ENCODE measurements at places on chromosomes 16 and 17.

DNA sequence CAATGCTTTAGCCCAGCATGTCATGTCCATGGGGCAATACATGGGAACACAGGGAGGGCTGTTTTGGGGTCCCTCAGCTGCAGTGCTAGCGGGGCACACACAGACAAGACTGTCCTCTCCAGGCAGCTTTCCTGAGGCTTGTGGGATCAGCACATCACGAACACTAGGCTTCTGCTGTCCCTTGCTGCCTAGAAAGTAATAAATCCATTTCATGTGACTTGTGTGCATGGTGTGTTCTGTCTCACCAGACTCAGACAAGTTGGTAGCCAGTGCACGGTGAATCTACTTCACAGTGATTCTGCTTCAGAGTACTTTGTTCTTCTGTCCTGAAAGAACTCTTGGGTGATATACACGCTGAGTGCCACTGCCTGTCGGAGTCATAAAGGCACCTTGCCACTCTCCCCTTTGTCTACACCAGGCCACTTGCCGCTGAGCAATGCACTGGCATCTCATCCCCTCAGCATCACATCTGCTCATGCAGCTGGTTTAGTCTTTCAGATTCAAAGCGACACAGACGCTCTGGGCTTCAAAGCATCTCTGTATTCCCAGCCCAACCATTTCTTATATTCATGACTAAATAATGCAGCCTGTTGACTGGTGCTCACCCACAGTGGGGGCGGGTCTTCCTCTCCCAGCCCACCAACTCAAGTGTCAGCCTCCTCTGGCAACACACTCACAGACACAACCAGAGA, 95.2 kb upstream of the COX10 start:
- DNase-seq = peak; percentile 35

- DNase-seq = no peak
Measured at GRCh38 chr17:57319806-57320205, 63.5 kb downstream of the MSI2 start.

DNA sequence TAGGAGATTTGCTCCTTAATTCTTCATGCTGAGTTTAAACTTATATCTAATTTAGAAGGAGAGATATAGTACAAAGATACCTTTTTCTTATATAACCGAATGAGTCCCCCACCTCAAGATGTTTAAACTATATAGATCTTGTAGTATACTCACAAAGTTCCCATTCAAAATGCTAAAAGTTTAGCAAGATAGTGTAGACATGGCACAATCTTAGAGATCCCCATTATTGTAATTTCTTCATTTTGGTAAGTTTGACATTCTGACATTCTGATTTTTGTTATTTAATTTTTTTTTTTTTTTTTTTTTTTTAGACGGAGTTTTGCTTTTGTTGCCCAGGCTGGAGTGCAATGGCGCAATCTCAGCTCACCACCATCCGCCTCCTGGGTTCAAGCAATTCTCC, 22.8 kb downstream of the SNTB2 start:
- no peak for DNase-seq

GRCh38 chr17:34852614-34853013, 108.6 kb downstream of the CCT6B start:
- no peak for DNase-seq

- no peak for DNase-seq
Measured at GRCh38 chr16:85072076-85072860, 40.0 kb downstream of the CIBAR2 start.

GRCh38 chr17:55745258-55745657, 5.6 kb upstream of the PCTP start:
- DNase-seq = no peak

GRCh38 chr16:22424161-22424937, 49.9 kb upstream of the CDR2 start:
- DNase-seq = peak; percentile 47

- DNase-seq = no peak
Measured at GRCh38 chr16:3878610-3879009, 1.9 kb downstream of the CREBBP start.

DNA sequence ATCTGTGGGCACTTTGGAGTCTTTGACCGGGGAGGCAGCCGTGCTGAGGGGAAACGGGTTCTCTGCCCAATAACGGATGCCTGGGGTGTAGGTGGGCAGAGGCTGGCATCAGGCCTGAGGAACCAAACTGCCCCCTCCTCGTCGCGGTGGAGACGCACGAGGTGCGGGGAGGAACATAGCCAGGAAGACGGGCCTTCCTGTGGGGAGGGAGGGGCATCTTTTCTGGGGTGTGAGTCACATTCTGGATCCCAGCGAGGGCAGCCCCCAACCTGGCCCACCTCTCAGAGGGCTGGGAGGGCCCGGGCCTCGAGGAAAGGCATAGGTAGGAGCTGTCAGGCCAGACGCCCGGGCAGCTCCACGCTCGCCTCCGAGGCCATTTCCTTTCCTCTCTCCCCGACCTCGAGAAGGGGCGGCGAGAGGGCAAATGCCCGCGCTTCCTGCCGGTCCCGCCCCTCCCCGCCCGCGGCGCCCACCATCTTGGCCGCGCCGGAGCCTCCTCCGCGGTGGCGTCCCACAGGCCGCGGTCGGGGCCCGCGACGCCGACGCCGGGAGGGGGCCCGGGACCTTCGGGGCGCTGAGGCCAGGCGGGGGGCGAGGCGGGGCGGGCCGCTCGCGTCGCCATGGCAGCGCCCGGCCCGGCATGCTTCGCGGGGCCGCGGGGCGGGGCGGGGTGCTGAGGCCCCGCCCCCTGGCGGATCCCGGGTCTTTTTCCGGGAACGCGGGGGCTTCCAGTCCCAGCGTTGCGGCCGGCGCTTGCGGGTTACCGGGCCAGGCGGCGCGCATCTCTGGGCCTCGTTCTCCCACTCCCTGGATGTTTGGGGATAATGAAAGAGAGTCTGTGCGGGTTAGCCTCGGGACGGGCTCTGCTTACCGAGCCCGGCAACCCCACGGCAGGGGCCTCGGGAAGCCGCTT, 13.2 kb downstream of the RAI1 start:
- peak; percentile 74 for DNase-seq

DNA sequence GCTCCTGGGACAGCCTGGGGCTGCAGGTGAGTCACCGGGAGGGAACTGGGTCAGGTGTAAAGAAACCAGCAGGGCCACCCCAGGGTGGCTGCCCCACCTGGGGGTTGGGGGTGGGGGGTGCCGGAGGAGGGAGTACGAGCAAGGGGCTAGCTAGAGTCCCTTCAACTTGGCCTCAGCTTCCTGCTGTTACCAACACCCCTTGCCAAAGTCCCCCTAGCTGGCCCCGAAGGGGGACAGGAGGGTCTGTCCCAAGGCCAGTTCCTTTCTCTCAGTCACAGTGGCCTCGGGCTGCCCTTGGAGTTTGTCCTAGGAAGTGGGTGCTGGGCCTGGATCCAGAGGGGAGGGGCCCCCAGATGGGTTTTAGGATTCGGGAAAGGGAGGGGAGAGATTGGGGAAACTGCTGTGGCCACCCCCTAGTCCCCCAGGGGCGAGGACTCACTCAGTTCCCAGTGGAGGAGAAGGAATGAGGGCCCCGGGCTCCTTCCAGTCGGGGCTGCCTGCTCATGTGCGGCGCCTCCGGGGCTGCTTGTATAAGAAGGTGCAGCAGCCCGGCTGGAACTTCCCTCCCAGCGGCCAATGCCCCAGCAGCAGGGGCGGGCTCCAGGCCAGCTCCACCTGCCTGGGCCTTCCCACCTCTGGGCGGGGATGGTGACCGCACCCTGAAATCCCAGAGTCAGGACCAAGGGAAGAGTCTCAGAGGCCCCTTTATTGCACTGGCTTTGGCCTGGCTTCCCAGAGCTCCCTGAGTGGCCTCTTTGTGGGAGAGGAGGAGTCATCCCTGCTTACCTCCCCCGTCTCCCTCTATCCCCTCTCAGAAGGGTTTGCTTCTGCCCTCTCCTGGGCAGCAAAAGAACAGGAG, 7.3 kb downstream of the ARHGAP27 start:
- DNase-seq = peak; percentile 22

DNA sequence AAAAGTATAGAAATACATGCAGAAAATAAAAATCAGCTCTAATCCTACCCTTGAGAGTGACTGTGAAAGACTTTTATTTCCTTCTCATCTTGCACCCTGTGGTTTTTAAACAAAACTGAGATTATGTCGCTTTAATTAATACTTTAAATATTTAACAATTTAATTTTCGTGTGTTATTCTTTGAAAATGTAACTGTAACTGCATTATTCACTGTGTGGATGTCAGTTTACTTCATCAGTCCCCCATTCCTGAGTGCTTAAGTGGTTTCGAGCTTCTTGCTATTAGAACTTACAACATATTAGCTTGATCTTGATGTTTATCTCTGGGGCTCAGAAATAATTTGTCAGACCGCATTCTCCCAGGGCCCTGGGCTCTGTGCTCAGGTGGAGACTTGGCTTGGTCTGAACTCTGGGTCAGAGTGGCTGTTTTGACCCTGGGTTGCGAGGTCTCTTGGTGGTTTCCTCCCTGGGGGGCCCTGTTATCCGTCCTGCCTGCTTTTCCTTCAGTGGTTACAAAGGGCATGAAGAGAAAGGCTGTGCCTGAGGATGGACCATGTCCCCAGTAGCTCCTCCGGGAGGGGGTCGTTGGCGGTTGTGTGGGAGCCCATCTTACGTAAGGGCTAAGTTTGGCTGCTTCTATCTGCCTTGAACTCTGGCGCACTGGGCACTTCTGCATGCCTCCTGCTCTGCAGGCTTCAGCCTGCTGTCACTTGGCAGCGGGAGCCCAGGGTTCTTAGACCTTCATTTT, 25.7 kb downstream of the AKAP1 start:
- DNase-seq = no peak

GRCh38 chr17:57875290-57876022, 25.6 kb upstream of the MRPS23 start:
- peak; percentile 83 for DNase-seq

DNA sequence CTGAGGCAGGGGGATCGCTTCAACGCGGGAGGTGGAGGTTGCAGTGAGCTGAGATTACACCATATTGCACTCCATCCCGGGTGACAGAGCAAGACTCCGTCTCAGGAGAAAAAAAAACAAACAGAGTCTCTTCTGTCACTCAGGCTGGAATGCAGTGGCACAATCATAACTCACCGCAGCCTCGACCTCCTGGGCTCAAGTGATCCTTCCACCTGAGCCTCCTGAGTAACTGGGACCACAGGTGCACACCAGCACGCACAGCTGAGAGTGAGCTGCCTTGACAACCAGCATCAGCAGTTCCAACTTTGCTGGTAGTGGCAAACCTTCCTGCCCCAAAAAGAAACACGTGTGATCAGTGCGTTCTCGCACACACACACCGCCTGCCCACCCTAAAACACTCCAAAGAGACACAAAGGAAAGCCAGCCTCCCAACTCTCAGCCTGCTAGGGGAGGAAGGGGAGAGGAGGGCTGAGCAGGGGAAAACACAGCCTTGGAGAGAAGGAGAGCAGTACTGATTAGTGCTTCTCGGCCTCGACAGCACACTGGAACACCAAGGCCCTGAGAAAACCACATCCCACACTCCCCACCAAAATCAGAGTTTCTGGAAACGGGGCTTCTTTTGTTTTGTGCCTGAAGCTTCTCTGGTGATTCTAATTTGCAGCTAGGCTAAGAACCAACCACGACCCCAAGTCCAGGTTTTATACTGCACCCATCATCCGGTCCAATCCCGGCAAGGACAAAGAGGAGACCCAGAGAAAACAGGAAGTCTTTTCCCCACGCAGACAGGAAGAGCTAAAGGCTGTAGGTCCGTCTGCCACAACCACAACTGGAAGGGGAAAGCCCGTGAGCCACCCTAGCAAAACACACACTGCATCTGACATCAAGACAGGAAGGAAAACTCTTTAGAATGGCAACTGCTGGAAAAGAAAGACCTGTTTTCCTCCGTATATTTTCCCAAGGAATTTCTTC, 28.8 kb downstream of the ZCCHC14 start:
- DNase-seq = peak; percentile 52

GRCh38 chr16:67933805-67934204, 2.1 kb upstream of the CTRL start:
- no peak for DNase-seq

GRCh38 chr17:6496640-6497441, 52.6 kb downstream of the PIMREG start:
- DNase-seq = peak; percentile 5

DNA sequence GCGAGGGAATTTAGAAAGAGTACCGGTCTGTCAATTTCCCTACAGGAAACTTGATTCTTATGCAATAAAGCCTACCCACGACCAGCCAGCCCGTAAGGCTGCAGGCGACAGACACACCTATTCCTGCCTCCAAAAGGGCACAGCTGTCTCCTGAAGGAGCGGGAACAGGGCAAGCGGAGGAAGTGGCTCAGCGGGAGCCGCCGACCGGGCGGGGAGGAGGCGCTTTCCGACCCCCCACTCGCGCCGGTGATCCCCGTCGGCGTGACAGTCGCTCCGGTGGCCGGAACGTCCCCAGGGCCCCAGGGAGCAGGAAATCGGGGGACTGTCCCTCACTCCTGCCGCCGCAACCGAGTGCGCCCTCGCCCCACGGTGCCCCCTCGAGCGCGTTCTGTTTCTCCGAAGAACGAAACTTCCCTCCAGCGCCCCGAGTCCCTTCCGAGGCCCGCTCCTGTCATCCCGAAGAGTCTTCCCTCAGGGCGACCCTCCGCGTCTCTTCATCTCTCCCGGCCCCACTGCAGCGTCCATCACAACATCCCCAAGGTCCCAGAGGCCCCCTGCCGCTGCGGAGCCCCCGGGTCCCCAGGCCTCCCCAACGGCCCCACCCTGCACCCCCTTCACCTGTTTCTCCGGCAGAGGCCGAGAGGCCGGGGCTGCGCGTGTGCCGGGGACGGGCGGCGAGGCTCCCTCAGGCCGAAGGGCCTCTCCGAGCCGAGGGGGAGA, 421 bp downstream of the STAT3 start:
- no peak for DNase-seq

DNA sequence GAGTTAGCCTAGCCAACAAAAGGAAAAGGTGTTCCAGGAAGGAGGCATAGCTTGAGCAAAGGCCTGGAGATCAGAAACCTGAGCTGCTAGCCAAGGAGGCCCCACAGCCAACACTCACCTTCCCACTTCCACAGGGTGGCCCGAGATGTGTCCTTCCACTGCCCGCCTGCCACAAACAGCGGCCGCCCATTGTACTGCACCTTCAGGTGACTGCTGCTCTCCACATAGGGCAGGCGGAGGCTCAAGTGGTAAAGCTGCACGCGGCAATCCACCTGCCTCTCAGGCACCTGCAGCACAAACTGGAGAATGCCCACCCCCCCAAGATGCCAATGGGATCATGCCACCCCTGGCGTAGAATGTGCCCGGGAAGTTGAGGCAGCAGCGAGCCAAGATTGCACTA, 111.5 kb downstream of the RMI2 start:
- no peak for DNase-seq

GRCh38 chr17:61415374-61416210, 15.9 kb downstream of the TBX2 start:
- no peak for DNase-seq
